ENCODE measurements at places on chromosomes 16 and 17.

DNA sequence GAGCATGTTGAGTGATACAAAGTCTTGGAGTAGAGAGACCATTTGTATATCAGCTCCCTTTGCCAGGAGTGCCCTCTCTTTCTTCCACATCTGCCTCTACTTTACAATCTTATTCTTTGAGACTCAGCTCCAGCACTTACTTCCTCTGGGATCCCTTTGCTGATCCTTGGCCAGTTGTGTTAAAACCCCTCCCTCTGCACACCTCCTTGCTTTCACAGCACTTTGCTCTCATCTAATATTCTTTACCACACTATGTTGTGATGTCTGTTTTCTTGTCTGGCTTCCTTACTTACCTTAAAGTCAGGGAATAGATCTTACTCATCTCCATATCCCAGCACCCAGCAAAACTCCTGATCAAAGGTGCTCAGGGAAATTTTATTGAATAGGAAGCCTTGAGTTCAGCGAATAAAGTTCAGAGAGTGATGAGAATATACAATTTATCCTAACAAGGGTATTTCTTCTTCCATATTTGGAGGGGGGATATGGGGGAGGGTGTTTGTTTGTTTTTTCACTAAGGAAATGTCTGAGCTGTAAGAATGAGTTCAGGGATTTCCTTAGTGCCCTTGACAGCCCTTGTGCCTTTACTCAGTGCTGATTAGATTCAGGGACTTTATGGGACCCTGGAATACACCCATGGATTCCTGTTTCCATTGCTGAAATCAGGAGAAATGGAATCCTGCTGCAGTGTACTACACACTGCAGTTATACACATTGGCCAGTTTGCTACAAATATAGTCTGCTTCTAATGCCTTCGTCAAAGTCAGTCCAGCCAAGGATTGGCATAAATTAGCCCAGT, 32.0 kb downstream of the MRTFB start:
- DNase-seq = no peak

DNA sequence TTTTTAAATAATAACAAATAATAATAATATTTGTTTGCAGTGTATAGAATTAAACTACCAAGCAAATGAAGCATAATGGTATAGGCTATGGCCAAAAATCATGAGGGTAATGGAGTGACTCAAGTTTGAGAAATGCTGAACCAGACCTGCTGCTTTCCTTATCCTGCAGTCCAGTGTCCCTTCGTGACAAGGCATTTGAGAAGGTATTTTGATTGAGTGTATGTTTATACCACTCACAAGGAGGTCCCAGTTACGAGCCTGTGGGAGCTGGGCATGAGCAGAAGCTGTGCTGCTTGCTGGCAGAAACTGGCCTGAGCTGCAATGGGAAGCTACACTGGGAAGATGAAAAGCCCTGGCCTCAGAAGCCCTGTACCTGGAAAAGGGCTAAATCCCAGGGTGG, 50.3 kb downstream of the GNAO1 start:
- DNase-seq = no peak

DNA sequence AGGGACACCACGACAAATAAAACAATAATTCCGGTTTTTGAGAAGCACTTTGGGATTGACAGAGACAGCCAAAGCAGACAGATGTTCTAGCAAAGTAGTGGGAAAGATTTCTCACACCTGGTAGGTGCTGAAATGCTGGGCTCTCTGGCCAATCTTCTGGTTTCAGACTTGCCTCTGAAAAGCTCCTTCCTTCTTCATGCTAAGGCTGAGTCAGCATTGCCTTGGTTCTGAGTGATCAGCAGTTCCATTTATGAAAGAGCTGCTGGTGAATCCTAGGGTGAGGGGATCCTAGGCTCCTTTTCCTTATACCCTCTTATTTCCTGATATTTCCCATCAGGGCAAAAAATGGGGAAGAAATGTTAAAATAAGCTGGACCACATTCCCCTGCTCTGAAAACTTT, 268.7 kb upstream of the SALL1 start:
- no peak for DNase-seq

DNA sequence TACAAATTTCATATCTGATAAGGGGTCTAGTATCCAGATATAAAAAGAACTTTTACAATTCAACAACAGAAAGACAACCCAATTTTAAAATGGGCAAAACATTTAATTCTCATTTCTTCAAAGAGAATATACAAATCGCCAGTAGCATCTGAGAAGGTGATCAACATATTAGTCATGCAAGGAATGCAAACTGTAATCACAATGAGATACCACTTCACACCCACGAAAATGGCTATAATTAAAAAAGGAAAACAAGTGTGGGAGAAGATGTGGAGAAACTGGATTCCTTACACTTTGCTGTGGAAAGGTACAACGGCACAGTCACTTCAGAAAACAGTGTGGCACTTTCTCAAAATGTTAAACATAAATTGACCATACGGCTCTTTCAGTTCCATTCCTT, 168.2 kb downstream of the VPS53 start:
- no peak for DNase-seq

- no peak for DNase-seq
These were observed 8.7 kb upstream of the GAS7 start for GRCh38 chr17:10207153-10207552.

Data from ACHN (cell line).